ENCODE measurements at places on chromosomes 5 and 9.

DNA sequence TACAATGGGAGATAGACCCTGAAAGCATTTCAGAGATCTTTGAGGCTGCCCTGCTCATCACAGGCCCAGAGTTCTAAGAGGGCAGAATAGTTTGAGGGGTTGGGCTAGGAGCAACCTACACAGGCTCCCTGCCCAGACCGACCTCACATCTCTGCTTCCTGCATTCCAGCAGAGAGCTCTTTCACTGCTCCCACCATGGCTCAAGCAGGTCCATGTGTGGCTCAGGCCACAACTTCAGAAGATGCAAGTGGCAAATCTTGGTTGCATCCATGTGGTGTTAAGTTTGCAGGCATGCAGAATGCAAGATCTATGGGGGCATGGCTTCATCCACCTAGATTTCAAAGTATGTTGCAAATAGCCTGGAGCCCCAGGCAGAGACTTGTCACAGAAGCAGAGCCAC is 39.0 kb downstream of the GDA start:
- DNase-seq, result no peak

- no peak for DNase-seq
Measured at GRCh38 chr9:15289603-15290002, 17.4 kb downstream of the TTC39B start.

DNA sequence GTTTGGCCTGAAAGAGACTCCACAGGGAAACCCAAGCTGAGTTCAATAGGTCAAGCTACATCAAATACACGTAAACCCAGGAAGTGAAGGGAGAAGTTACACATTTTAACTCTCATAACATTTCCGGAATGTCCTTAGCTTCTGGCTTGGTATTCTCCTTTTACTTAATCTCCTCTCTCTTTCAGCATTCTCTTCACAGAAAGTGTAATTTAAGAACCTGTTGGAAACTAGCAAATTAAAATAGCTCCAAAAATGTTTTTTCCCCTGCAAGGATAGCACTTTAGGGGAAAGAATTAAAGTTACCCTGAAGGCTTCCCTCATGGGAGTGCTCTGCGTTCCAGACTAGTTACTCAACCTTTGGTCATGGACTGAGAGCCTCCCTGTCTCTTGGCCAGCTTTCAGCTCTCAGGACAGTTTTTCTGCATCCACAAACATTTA is 292.7 kb upstream of the TARS1 start:
- no peak for DNase-seq

- no peak for DNase-seq
Measured at GRCh38 chr5:16013334-16014065, 166.1 kb downstream of the MARCHF11 start.

DNA sequence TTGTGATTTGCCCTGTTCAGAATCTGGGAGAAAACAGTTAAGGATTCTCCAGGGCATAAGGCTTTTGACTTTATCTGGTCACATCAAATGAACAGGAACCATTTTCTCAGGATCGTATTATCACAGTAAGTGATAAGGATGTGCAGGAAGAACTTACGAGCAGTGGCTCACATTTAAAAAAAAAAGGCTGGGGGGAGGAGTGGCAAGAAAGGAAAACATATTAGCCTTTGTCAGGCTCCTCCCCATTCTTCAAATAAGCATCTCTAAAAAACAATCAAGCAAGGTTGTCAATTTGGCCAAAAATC is 234.3 kb upstream of the TMEM161B start:
- DNase-seq, result no peak

DNA sequence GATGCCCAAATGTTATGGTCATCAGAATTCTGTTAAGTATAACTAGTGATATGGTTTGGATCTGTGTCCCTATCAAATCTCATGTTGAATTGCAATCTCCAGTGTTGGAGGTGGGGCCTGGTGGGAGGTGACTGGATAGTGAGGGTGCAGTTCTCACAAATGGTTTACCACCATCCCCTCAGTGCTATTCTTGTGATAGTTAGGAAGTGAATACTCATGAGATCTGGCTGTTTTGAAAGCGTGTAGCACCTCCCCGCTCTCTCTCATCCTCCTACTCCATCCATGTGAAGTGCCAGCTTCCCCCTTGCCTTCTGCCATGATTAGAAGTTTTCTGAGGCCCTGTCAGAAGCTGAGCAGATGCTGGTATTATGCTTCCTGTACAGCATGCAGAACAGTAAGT is 359.5 kb downstream of the TMEM167A start:
- no peak for DNase-seq

GRCh38 chr5:77262697-77263096 is 52.2 kb downstream of the PDE8B start:
- no peak for DNase-seq

DNA sequence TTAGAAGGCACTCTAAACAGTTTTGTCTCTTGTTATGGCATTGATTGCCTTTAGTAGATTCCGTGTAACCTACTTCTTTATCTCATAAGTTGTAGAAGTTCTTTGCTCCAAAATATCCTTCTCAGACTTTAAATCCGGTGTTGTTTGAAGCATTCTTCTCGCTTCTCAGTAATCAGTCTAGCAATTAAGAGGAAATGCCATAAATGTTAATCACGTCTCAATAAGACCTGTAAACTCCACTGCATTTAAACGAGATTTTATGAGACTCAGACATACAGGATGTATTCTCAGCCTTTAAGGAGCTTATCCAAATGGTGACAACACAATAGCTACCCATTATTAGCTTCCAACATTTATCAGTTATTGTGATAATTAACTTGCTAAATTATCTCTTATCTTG is 7.7 kb upstream of the C5 start:
- no peak for DNase-seq

GRCh38 chr5:61534481-61535267 is 202.6 kb downstream of the ZSWIM6 start:
- DNase-seq, result no peak

- no peak for DNase-seq
Measured at GRCh38 chr9:102434545-102434944, 560.6 kb upstream of the CYLC2 start.

GRCh38 chr9:113462781-113463286 is 693 bp upstream of the RGS3 start:
- DNase-seq, result no peak

DNA sequence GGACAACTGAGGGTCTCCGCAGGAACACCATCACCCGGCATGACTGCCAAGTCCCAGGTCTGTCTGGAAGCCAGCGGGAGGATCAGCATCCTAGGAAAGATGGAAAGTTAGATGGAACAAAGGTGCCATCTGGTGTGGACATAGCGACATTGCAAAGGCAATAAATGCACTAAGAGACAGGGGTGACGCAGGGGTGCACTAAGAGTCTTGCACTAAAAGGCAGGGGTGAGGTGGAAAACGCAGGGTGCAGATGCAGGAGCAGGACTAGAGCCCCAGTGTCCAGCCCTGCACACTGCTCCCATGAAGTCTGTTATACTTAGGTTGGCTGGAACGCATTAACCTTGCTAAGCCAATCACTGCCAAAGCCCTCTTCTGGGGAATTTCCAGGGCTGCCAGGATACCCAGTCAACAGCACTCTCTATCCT is 15.5 kb downstream of the ATOX1 start:
- DNase-seq, result no peak

DNA sequence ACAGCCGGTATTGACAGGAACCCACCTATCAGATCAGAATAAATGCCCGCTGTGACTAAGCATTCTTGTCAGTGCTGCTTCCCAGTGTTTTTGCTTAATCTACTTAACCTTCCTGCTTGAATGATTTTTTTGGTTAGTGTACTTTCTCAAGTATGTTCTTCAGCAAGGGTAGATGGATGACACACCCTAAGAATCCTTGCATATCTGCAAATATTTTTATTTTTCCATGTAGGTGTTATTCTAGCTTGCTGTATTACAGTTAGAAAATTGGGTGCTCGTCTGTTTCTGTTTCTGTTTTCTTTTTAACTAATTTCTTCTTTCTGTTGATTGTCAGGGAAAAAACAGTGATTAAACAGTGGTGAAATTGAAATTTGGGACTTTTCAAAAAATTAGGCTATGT is 64.5 kb downstream of the SEC61B start:
- DNase-seq, result no peak
